ENCODE measurements at places on chromosomes 7 and 10.

GRCh38 chr10:71244431-71245419 lies 32.4 kb downstream of the UNC5B start:
- no peak for DNase-seq

GRCh38 chr7:11133436-11133959 lies 159.8 kb downstream of the PHF14 start:
- DNase-seq, result no peak

DNA sequence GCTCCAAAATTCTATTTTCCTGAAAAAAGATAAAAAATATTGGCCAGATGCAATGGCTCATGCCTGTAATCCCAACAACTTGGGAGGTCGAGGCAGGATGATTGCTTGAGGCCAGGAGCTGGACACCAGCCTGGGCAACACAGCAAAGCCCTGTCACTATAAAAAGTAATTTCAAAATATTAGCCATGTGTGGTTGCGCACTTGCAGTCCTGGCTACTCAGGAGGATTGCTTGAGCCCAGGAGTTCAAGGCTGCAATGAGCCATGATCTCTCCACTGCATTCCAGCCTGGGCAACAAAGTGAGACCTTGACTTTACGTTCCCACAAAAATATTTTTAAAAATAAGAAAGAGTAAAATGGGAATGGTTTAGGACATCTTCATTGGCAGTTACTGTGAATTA lies 104.1 kb upstream of the AFAP1L2 start:
- DNase-seq, result no peak

DNA sequence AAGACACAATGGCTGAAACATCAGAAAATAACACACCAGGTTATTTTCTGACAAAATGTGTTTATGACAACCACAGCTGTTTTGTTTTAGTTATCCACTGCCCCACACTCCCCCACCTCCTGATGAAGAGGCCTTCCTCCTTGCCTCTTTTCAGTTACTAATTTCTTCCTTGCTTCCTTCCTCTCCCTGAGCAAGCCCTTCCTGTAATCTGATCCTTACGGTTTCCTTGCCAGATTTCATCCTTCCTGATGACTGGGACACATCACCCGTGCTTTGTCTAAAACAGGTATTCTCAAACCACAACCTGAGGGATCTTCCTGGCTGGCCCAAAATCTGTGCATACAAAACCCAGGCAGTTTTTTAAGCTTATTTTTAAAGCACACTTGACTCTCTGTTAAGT lies 39.4 kb downstream of the CHST15 start:
- DNase-seq, result no peak

GRCh38 chr7:48931481-48931880 lies 7.1 kb downstream of the CDC14C start:
- DNase-seq, result no peak
